Endothelial cell (in vitro differentiated cells): ENCODE measurements at places on chromosomes 7 and 10.

- DNase-seq, result no peak
These were observed 1.3 kb downstream of the GUSB start for GRCh38 chr7:65980478-65981250.

DNA sequence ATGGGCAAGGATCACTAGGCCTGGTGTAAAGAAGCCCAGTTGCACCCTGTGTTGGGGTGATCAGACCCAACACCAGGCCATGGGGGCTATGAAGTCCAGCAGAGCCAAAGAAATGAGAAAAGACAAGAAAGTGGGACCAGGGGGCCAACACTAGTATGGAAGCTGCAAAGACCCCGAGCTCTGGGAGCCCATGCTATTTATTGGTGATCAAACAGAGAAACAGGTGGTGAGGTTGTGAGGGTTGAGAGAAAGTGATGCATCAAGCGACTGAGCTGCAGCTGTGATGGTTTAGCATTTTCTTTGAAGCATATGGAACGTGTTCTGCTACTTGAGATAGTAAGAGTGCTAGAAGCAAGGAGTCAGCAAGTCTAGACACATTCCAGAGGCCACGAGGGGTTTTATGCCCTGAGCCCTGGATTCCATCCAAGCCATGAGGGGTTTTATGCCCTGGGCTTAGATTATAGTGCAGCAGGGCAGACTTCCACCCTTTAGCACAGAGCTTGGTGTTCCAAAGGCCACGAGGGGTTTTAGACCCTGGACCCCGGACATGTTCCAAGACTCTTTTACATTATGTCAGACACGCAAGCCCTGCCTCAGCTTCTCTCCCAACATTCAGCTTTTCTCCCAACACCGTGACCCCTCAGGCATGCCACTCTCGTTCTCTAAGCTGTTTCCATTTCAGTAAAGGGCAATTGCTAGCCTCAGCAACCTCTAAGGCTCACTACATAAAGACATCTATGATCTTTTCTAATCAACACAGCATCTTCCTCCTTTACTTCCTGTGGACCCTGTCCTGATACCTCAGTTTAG, 43.1 kb upstream of the GPAM start:
- DNase-seq, result no peak

DNA sequence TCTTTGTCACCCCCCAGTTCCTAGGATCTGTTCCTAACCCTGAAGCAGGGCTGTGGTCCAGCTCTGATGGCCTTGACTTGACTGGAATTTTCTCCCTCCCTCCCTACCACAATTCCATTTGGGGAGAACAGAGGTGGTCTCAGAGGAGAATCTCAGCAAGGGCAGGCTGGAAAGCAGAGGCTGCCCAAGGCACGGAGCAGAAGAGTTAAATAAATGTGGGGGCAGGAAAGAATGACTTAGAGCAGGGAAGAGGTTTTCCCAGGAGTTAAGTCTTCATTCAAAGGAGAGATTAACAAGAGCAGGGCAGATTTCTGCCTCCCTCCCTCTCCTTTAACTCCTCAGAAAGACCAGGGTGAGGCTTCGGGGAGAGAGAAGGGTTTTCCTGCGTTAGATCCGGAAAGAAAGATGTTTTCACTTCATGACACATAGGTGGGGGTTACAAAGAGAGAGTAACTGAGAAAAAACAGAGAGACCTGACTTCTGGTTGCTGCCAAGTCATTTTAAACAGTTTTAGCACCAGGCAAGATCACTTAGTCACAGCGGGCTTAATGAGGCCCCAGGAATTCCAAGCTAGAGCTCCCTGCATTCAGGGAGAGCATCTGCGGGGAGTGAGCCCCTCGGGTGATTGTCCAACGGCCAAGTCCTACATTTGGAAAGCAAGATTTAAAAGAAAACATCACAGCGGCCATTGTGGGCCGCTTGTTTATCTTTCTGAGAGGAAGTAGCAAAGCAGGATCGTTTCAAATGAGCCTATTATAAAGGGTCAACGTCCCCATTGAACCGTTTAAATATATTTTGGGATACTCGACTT, 78.7 kb downstream of the ARHGAP22 start:
- no peak for DNase-seq

- no peak for DNase-seq
These were observed 2.9 kb downstream of the CYTH3 start for GRCh38 chr7:6269527-6269926.

DNA sequence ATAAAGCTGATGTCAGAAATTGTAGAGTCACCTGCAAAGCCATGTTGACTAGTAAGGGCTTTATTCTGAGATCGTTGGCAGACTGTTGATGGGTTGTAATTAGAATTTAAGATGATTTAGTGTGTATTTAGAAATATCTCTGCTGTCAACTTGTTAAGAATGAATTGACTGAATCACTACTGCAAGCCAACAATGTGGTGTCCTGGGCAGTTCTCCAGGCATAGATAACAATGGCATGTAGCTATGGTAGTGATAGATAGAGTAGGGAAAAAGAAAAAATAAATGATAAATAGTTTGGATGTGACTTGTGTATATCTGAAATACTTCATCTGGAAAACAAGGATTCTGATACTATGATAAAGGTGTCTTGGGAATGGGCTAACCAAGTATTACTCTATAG, 640.2 kb downstream of the ARL4A start:
- no peak for DNase-seq

- DNase-seq, result no peak
These were observed 257.7 kb downstream of the SNX13 start for GRCh38 chr7:17682586-17682985.

GRCh38 chr7:23700046-23700445, 10.0 kb upstream of the STK31 start:
- no peak for DNase-seq

- no peak for DNase-seq
These were observed 1.2 kb downstream of the GTF2IRD1 start for GRCh38 chr7:74454925-74455288.

- no peak for DNase-seq
These were observed 512.6 kb downstream of the PHTF2 start for GRCh38 chr7:78311181-78311580.

DNA sequence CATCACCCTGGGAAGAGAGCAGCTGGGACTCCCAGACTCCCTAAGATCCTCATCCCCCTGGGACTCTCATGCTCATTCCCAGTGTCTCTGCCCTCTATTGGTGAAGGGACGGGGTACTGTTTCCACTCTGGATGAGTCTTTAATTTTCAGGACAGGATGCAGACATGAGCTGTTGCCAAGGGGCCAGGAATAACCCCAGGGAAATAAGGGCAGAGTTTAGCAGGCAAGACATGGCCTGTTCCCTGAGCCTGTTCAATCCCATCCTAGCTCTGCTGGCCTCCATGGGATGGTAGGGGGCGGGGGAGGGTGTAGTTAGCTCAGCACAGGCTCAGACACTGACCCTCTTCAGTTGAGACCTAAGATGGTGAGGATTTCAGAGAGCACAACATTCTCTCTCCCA, 14.0 kb downstream of the C10orf105 start:
- no peak for DNase-seq

- DNase-seq, result no peak
These were observed 50.4 kb downstream of the ADD3 start for GRCh38 chr10:110058212-110058611.

- DNase-seq, result peak; percentile 51
These were observed 22.5 kb downstream of the CFAP43 start for GRCh38 chr10:104209575-104210198.

- DNase-seq, result no peak
These were observed 787.4 kb downstream of the PHTF2 start for GRCh38 chr7:78585980-78586379.

DNA sequence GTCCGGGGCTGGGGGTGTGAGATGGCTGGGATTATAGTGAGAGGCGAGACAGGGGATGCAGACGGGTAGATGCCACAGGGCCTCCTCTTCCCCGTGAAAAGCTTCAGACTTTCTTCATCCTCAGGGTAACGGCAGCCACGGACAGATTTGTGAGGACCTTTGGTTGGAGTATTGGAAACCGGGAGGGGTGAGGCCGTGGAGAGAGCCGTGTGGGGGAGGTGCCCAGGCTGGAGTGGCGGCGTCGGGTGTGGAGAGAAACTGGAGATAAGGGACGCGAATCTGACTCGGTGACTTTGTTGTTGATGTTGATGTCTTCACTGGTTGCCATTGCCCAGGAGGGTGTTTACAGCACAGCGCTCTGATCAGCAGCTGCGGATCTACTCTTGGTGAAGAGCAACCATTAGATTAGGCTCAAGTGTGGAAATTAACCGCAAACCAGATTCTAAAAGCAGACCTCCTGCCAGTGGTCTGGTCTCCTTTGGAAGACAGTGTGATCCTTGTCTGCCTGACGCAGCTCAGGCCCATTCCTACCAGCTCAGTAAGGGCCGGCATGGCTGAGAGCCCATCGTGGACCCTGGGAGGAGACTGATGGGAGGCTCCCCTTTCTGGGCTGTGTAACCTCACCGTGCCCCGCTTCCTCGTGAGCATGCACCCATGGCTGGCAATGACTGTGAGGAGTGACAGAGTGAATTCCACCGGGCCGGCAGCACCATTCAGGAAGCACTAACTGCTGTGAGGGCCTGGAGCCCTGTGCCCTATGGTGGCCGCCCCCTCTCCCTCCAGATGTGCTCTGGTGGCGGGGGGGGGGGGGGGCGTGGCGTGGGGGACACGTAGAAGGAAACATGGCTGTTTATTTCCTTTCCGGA, 90.3 kb downstream of the INPP5A start:
- DNase-seq, result no peak

DNA sequence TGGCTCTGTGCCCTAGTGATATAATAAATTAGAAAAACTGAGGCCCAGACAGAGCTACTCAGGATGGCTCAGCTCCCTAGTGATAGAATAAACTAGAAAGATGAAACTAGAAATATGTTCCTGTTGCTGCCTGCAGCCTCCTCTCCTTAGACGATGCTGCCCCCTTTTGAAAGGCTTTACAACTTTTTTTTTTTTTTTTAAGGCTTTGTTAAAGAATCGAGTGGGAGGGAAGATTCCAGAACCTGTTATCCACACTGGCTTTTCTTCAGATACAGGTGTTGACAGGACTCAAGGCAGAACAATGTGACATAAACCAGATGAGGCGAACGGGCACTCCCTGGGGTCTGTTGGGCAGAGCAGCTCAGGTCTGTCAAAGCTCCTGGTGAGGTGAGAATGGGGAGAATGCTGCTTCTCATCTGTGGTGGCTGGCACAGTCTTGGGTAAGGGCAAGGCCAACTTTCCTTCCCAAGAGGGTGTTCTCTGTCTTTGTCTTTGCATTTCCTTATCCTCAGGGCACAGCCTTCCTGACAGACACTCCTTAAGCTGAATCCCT, 175.1 kb downstream of the COBL start:
- DNase-seq, result peak; percentile 22

DNA sequence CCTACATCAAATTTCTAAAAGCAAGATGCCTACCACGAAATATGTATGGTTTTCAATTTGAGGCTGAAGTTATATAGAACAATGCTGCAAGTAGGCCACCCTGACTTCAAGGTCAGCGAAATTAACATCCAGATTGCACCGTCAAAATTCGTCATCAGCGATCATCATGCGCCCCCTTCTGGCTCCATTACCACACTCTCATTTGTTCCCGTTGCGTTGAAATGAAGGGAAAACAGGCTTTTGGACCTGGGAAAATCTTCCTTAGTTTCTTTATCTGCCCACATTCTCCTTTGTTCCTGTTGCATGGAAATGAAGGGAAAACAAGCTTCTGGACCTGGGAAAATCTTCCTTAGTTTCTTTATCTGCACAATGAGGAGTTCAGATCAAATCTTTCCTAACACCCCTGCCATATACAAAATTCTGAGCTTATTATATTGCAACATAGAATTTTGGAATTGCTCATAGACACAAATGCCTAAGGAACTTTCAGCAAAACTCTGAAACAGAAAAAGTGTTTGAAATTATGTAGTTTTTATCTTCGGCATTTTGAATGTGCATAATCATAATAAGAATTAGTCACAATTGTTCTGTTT, 98.2 kb upstream of the PRKCQ start:
- peak; percentile 53 for DNase-seq

- no peak for DNase-seq
These were observed 11.2 kb upstream of the THSD7A start for GRCh38 chr7:11843113-11843765.

- DNase-seq, result no peak
These were observed 23.4 kb upstream of the ABCB4 start for GRCh38 chr7:87498893-87499292.

DNA sequence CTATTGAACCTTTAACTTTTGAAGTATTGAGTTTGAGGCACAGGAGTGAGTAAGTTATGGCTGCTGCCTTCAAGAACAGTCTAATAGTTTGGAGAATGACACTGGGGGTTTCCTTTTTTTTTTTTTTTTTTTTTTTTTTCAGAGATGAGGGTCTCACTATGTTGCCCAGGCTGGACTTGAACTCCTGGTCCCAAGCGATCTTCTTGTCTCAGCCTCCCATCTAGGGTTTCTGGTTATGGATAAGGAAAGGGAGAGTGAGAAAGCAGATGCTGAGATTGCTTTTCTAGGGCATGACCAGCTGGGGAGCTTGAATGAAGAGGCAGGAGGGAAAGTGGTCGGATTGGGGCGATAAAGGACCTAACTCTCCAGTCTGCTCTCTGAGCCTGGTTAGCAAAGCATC, 59.9 kb upstream of the BTRC start:
- DNase-seq, result no peak

DNA sequence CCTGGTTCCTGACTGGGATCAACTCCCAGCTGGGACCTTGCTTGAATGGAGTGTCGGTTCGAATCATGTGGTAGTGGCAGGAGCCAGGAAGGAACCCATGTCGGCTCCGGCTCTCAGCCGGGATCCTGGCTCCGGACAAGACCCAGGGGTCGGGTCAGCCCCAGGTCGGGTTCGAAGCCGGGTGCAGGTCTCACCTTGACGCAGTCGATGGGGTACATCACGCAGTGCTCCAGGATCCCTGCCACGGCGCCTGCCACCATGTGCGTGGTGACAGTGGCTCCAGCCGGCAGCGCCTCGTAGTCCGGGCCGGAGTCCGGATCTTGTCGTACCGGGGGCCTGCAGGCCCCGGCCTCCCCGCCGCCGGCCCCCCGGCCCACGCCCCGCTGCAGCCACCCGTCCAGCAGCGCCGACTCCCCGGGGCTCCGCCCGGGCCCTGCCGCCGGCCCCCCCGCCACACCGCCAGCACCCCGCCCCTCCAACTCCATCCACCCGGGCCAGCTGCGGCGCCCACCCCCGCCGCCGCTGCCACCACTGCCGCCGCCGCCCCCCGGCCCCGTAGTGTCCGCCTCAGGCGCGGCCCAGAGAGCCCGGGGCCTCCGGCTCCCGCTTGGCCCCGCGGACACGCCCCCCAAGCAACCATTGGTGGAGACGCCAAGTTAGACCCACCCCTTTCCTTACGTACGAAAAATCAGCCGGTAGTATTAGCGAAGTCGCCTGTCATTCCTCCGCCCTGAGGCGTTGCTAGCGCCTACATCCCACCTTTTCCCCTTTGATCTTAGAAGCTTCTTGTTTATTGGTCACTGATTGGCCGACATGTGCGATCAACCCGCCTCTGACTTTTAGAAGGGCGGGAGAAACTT, at the start of gene SLC25A28:
Gene SLC25A28 (minus strand): TSS at position 589 of the 860 bp plus-strand sequence. CDS start 104 bp downstream, at position 485.
- DNase-seq, result peak; percentile 89

DNA sequence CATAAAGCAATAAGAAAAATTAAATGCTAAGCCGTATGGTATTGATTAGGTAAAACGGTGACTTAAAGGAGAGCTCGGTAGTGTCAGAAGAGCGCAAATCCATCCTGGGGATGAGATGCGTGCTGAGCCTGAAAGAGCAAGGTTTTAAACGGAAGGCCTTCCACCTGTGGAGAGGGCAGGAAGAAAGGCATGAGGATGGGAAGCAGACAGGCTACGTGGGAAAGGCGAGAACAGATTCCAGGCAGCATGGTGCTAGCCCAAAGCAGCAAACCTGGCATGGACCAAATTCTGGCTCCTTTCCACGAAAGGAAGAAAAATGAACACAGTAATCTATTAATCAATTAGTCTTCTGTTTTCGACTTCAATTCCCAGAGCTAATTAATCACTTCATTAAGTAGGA, 103.5 kb downstream of the HIPK2 start:
- DNase-seq, result no peak

- peak; percentile 40 for DNase-seq
These were observed 695 bp downstream of the PRKAG2 start for GRCh38 chr7:151875942-151876898.
